Activated naive CD4-positive, alpha-beta T cell treated with anti-CD3 and anti-CD28 coated beads, Interleukin-2, amount 10 ng/mL, durations not matched to agents 7 days and 5 days (primary cell): ENCODE measurements at places on chromosomes 3 and 15.

DNA sequence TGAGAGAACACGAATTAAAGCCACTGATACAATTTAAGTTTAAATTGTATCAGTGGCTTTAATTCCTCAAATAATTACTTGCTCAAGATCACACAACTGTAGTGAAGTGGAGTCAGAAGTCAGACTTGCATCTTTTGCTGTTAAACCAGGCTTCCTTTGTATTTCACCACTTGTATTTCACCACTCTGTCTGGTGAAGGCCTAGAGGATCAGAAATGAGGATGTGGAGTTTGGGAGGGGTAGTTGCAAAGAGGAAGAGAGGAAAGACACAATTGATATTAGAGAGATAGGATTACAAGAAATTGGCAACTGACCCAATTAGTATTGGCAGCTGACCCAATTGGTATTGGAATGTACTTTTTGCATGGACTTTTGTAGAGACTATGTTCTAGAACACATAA lies 288.1 kb upstream of the GPR149 start:
- DNase-seq = no peak

DNA sequence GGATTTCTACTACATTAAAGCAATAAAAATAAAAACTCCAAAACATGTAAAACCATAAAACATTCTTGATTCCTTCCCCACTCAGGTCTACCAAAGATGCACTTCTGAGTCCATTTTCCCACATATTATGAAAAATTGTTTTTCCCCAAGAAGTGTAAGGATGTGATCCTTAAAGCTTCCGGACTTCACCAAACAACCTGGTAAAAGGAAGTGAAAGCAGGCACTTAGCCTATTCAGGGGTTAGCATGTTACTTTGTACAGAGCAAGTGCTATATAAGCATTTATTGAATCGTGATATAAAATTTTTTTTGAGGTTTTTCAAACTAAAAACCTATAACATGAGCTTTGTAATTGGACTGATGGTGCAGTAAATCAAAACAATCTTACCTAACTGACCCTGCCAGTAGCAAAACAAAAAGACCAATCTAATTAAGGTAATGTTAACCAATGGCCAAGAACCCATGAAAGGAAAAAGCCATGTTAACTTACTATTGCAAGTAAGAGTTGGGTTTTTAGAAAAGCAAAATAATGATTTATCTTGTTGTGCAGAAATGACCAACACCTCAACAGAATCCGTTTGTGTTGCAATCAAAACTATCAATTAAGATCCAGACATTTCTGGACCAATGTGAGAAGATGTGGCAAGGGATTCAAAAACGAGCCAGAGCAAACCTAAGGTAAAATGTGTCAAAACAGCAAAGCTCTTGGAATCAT lies 1.8 kb downstream of the SETD2 start:
- DNase-seq = no peak

DNA sequence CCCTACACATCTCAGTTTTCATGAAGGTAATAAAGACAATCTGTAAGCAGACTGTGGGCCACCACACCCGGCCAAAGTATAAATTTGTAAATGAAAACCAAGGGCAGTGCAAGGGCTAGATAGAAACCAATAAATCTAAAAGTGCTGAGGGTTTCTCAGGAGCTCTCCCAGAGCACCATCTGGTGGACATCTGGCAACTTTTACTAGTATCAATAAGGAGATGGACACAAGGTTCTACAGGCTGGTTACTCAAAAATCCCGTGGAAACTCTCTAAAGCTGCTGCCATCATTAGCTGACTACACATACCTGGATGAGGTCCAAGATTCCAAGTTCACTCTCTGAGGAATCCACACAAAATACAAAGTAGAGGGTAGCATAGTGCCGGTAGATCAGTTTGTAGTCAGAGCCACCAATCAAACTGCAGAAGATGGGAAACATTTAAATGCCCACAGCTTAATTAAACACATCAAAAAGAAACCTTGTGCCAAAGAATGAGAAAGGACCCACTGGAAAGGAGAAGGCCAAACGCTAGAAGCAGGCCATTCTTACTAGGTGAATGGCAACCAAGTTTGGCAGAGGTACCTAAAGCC lies 5.5 kb downstream of the AP3S2 start:
- no peak for DNase-seq

GRCh38 chr15:91032919-91033803 lies 10.8 kb upstream of the VPS33B start:
- DNase-seq = peak; percentile 79

GRCh38 chr15:69848096-69848495 lies 249.6 kb downstream of the TLE3 start:
- no peak for DNase-seq

DNA sequence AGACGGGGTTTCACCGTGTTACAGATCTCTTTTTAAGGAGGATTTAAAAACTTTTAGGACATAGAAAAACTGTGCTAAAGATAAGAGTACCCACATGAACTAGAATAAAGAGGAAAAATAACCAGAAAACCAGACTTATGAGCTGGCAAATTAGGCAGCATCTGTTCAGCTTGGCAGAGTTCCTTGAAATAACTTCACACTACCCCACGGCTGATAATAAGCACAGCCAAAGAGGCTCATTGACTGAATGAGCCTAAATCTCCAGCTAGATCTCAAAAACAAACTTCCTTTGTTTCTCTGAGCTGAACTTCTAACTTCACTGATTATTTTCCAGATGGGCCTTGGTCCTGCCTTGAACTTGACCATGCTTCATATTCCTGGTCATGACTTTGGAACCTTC lies 26.7 kb upstream of the PIK3R4 start:
- no peak for DNase-seq

DNA sequence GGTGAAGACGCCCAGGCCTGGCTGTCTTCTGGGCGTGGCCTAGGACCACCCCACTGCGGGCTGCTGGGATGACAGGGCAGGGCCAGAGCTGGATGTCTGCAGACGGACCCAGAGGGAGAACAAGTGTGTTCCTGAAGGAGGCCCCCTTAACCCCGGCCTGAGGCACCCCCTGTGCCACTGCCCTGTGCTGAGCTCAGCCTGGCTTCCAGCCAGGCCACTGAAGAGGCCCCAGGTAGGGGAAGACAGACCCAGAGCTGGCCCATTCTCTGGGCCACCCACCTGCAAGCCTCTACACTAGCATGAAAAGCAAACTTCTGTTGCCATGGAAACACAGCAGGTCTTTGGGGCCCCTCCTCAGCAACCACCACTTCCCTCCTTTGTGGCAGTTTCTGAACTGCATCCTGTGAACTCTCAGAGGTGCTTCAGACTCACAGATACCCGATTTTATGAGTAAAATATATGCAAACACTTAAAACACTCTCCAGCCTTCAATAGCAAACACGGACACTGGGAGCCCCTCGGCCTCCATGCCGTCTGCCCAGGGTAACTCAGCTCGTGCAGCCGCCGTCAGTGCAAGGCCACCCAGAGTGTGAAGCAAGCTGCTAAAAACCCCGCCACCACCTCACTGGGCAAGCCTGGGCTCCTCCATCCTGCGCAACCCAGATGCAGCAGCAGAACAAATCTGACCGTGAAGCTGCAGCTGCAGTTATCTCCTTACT lies 42.5 kb downstream of the CMTM6 start:
- peak; percentile 87 for DNase-seq

- no peak for DNase-seq
Observed at GRCh38 chr15:34594361-34594760, 10.9 kb upstream of the GOLGA8B start.

- DNase-seq = no peak
Observed at GRCh38 chr3:105354429-105354828, 12.3 kb upstream of the ALCAM start.

- no peak for DNase-seq
Observed at GRCh38 chr3:135576751-135577150, 388.8 kb upstream of the PPP2R3A start.

DNA sequence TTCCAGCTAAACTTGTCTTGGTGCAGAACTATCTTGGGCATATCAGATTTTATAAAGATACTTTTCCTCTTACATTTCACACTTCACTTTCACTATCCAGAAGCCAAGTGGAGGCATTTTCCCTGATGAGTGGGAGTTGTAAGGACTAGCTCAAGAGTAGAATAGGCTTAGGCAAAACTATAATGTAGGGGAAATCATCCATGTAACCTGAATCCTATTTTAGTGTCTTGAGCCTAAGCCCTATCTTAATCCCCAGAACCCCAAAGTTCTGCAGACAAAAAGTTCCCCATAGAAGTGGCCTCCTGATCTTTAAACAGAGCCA lies 42.2 kb upstream of the CD47 start:
- DNase-seq = no peak

DNA sequence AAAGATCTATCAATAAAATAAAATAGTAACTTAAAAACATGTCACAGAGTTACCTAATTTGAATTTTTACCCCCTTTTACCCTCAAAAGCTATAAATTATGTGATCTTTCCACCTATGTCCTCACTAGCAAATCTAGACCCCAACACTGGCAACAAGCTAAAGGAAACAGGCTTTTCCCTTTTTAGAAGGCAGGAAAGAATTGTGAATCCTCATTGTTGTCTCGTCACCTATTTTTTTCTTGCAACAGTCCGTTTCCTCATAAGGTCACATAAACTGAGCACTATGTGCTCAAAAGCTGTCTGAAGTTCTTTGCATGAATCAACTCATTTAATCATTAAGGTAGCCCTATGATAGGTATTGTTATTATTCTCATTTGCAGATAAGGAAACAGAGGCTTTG lies 34.6 kb upstream of the DAZL start:
- no peak for DNase-seq

GRCh38 chr15:62658498-62658897 lies 384.0 kb upstream of the TPM1 start:
- DNase-seq = no peak

DNA sequence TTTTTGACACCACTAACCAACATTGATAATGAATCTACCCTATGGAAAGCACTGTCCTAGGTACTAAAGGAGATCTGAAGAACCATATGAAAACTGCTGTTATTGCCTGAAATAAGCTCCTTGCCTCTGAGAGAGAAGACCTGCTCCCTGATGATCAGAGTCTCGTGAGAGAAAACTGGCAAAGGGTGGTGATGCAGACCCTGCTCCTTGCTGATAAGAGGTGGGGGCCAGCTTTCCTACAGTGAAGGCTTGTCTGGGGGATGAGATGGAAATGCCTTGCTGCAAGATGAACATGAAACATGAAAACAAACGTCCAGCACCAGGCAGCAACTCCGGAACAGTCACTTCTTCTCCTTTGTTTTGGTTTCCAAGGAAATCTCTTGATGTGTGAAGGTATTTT lies 31.9 kb downstream of the RASGRP1 start:
- DNase-seq = no peak

GRCh38 chr3:131053043-131053859 lies 26.6 kb downstream of the NEK11 start:
- no peak for DNase-seq

- DNase-seq = no peak
Observed at GRCh38 chr15:56042498-56042897, 49.1 kb upstream of the NEDD4 start.

DNA sequence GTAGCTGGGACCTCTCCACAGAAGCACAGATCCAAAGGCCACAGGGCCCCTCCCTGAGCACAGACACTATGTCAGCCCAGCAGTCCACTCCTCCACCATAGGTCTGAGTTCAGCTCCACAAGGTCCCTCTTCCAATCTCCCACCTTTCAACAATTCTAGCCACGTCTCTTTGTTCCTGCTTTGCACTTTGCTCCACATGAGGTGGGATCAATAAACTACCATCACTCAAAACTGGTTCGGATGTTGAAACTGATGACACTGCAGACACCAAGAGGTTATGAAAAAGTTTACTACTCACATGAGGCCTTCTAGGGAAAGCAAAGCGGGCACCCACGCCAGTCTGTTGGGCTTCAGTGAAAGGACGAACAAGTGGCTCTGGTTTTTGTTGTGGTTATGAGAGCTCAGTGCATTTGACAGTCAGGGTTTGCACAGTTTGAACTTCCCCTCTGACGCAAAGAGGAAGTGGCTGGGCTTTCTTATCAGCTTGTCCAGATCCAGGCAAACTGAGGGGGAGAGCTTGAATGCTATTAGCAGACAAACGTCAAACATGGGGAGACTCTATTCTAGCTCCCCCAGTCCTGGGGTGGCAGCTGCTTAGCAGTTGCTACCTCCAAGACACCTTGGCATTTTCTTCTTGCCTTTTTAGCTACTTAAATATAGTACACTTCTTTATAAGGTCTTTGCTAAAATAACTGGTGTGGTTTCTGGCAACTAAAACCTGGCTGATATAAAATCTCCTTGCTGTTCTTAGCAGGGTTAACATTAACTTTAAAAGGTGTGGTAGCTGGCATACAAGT lies 37.8 kb downstream of the ZNF445 start:
- DNase-seq = peak; percentile 78

DNA sequence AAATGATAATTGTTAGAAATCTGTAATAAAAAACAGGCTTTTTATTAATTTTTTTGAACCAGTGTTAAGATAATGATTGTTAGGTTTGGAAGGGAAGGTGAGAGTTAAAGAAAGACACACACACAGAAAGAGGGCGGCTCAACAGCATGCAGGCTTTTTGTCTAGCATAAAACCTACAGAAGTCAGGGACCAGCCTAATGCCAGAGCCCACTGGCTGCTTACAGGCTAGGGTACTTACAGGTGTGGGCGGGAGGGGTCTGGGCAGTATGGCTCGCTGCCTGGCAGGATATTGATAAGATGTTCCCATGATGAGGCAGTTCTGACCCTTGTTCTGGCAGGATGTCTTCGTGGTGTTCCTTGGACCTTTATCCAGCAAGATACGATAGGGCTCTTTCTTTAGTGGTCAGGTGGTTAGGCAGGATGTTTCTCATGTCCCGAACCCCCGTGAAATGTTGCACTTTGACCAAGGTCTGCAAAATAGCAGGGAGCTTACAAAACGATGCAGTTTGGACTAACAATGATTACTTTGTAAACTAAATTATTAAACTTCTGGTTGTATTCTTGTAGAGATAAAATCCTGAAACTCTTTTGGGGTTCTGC lies 84.7 kb downstream of the DCUN1D1 start:
- DNase-seq = no peak

GRCh38 chr15:48602358-48603122 lies 43.0 kb downstream of the FBN1 start:
- no peak for DNase-seq

DNA sequence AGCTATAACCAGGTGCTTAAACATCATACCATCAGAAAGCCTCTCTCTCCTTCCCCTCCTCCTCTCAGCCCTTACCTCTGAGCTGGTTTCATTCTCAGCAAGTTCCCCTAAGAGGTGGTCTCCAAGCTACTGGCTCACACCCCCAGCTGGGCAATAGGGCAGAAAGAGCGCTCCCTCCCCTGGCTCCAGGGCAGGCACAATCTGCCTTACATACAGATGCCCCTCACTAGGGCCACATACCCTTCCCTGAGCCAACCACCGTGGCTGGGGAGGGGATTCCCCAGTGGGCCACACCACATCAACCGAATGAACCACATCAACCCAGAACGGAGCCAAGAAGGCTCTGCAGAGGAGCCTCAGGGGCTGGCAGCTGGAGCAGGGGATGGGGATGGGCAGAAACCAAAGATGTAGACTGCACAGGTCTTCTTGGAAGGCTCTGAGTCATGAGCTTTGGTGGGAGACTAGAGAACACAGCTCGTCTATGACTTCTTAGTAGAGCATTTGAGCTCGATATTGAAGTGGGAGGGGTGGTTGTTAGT lies 4.6 kb upstream of the FBLN2 start:
- peak; percentile 71 for DNase-seq
